ENCODE measurements at places on chromosomes 5 and 9.

GRCh38 chr5:39109606-39110005, 35.4 kb upstream of the RICTOR start:
- no peak for DNase-seq

DNA sequence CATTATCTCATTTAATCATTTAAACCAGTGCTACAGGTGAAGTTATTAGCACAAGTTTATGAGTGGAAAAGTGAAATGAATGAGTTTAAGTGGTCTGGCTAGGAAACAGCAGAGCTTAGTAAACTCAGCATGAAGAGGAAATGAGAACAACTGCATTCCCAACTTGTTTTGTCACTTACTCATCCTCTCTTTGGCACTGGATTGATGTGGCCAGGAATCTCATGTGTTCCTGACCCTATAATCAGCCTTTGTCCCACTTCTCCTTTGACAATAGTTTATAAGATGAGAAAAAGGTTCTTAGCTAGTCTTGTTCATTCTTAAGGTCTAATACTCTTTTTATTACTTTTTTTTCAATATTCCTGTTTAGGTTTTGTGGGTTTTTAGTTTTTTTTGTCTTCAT, 559.2 kb upstream of the TLE4 start:
- DNase-seq = no peak

DNA sequence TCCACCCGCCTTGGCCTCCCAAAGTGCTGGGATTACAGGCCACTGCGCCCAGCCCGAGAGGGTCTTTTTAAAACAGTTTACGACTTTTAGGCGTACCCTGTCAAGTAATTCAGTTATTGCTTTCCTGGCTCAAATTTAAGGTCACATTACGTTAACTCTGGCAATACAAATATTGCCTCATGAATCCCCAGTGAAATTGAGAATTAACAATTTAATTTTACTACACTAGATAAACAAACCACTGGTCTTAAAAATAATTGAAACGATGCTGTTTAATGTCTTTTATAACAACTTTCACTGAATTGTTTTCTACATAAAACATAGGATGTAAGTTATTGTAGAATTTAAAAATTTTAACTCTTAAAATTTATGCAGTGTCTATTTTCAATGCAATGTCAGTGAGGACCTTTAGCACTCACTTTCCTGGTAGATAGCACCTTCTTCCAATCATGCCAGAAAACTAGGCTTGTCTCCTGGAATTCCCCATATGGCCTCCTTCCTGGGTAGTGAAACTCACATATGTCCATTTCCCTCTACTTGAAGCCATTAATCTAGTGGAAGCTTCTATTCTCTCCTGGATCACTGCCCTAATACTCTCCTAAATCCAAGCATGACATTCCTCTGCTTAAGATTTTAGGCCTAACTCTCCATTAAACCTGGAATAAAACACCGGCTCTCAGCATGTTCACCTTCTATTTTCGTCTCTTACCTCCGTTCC, 13.5 kb downstream of the BASP1 start:
- DNase-seq = no peak

DNA sequence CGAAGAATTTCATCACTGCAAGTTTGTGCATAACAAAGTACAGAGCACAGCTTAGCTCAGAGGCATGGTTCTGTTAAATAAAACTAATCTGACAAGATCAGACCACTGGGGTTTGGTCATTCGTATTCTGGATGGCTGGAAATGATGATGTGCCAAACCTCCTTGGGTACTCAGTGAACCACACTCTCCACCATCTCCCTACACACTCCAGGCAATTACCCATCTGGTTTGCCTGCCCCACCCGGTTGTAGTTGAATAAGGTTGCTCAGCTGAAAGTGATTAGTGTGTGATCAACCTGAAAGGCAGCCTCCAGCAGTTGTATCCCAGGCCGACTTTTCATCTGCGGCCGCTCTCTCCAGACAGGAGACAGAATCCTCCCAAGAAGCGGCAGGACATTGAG, 371.4 kb downstream of the TLE1 start:
- no peak for DNase-seq

DNA sequence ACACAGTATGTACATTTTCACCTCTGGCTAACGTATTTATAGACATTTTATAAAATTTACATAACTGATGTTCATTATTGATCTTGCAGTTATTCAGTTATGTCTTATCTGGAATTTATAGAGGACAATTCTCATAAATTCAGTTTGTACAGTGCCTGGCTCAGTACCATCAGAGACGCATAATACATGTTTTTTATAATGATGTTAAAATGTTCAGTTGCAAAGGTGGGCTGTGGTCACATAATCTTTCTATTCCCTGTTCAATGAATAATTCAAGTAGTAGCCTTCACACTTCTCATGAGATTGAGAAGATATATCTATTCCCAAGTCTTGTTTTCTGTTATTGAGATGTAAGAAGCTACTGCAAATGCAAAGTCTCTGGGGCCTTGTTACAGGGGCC, 393.1 kb upstream of the ARRDC3 start:
- DNase-seq = no peak

DNA sequence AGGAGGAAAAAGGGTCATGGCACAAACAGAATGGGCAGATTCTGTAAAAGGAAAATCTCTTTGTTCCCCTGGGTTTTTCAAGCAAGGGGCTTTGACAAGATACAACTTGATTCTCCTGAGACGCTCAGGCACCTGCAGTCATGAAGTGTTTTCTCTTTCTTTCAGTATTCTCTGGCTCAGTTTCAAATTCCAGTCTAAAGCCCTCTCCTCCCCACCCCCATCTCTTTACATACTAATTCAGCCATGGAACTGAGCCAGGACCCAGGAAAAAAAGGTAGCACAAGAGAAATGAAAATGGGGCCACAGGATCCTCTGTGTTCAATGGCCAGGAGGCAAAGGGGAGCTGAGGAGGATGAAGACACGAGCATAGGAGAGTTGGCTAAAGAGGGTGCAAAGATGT, 408.4 kb downstream of the SPOCK1 start:
- no peak for DNase-seq

GRCh38 chr9:132823370-132824145, 54.5 kb downstream of the AK8 start:
- DNase-seq = no peak

DNA sequence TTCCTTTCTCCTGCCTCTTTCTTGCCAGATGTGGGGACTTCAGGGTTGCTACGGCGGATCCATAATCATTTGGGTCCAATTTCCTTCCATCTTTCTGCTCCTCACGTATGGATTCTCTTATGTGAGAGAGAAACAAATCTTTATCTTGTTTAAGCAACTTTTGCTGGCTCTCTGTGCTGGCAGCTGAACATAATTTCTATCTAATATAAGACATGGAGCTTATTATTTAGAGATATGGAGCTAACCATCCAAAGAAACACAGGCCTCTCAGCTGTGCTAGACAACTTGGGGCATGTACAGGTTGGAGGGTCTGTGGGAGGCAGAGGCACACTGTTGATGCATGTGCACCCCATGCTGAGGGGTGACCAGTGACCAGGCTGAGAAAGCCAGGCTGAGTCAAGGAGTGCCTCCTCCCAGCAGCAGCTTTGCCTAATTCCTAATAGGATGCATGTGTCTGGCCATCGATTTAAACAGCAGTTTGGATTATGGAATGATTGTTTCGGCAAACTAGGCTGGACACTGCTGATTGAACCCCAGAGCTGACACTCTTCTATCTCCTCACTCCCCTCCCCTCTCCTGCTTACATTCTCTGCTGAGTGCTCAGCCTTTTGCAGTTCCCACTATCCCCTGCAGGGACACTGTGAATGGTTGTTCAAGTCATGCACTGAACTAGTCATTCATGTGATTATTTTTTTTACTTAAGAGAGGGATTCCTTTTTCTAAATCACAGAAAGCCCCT, 195.8 kb downstream of the ERCC6L2 start:
- DNase-seq = peak; percentile 63

GRCh38 chr9:112331674-112331952, 1.8 kb downstream of the PTBP3 start:
- no peak for DNase-seq

DNA sequence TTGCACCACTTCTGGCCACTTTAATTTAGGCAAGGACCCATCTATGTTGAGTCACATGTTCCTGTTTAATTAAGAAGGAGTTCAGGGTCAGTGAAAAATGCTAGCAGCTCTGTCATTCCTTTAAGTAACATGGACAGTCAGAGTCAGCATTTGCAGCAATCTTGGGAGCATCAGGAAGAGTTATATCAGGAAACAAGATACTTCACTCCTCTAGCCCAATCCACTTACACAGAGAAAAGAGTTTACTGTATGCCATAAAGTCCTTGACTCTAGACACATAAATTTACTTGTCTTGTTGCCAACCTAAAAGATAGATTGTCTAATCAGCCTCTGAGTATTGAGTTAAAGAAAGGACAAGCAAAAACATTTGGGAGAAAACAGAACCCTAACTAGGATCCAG, 266.7 kb downstream of the PJA2 start:
- no peak for DNase-seq

DNA sequence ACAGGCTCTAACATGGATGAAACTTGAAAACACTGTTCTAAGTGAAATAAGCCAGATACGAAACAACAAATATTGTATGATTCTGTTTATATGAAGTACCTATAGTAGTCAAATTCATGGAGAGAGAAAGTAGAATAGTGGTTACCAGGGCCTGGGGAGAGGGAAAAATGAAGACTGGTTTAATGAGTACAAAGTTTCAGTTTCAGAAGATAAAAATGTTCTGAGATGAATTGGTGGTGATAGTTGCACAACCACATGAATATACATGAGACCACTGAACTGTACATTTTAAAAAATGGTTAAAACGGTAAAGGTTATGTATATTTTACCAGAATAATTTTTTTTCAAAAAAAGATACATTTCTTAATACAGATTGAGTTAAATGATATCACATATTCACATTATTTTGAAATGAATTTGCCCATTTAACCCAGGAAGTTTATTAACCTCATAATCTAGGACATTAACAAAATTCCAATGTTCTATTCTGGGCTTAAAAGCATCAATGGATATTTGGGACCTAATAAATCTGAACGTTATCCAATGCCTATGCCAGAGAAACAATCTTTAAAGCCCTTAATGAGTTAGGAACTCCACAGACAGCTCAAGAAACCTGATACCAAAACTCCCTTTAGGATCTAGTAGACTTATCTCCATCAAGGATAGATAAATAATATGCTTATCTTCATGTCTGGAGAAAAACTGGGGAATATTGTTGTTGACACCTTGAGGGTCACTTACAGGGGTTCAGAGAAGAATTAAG, 521.3 kb downstream of the EFNA5 start:
- DNase-seq = no peak

DNA sequence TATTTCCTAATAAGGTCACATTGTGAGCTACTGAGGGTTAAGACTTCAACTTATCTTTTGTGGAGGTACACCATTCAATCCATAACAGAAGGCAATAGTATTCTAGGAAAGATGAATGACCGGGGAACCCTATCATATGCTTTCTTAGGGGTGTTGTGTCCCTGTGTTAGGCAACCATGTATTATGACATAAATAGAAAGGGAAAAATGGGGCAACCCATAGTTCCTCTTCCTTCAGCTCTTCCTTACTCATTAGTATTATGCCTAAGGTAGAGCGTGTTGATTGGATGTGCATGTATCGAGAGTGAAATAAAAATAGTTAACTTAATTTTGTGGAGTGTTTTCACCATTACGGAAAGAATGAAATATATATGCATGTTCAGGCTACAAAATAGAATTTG, 6.0 kb upstream of the CCNJL start:
- DNase-seq = no peak

- no peak for DNase-seq
These were observed 107.5 kb downstream of the ROR2 start for GRCh38 chr9:91842358-91843049.

DNA sequence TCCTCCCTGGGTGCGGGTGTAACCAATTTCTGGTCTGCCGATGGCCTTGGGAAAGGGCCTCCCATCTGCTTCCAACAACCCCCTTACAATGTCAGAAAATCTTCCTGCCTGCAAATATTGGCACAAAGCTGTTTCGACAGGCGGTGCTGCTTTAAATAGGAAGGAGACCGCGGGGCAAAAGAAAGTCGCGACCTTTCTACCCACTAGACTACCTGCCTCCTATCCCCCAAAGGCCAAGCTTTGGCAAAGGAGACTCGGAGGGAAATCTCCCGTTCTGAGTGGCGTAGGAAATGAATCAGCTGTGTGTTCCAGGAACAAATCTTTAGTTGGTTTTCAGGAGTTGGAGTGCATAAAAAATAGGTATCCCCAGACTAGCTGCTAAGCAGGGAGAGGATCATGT, 36.8 kb upstream of the NFIB start:
- no peak for DNase-seq

Data from activated effector memory CD4-positive, alpha-beta T cell treated with anti-CD3 and anti-CD28 coated beads, Interleukin-2, amount 50 U/mL, for 16 hours (primary cell).